NCI-H446 treated with DMSO at 0.1 percent for 48 hours (cell line): ENCODE measurements at places on chromosomes 16 and 17.

- DNase-seq = no peak
Observed at GRCh38 chr16:69318911-69319289, 7.8 kb downstream of the VPS4A start.

GRCh38 chr16:56425439-56425832, at the start of gene AMFR:
AMFR (minus strand) TSS chr16:56425545; CDS start chr16:56425327, 218 bp downstream.
- DNase-seq = no peak

DNA sequence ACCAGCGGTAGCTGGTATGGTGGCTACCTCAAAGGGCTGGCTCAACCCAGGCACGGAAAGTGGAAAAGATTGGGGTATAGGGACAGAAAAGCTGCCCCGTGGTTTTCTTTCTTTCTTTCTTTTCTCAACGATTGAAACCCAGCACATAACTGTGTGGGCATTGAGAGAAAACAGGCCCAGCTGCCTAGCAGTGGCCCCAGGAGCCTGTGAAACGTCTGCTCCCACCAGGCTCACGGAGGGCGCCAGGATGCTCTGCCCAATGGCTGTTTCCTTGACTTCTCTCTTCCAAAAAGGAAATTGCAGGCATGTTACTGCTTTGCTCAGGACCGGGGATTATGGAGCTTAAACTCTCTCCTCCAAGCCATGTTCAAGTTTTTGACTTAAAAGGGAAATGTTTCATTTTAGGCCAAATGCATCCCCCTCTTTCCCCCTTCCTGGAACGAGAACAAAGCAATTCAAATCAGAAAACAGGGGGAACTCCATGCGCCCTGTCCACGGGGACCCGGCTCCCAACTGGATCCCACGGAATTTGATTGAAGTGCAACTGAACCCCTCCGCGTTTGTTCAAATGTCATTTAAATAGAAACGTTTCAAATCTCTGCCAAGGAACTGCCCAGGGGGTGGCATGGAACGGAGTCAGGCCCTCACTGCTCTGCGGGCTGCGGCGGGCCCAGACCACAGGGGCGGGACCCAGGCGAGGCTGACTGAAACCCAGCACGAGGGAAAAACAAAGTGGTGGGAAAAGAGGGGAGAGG, 133.5 kb downstream of the RGS9 start:
- DNase-seq = no peak

GRCh38 chr17:74427048-74427762, 4.7 kb upstream of the GPRC5C start:
- DNase-seq = no peak

GRCh38 chr16:3841729-3842508, 38.6 kb downstream of the CREBBP start:
- DNase-seq = no peak

DNA sequence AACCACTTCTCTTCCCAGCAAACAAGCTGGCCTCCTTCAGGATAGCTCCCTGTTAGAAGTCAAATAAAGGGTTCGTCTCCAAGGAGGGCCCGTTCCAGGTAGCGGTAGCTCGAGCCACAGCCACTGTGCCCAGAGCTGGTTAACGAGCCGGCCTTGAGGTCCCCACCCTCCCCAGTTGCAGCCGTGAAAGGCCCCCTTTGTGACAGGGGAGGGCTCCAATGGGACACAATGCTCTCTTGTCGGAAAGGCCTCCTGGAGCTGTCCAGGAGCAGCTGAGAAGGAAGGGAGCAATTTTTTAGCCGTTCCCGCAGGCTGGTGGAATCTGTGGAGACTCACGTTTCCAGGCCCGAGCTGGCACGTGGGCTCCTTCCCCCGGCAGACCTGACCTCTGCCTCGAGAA, 29.9 kb upstream of the FOXF1 start:
- DNase-seq = no peak

DNA sequence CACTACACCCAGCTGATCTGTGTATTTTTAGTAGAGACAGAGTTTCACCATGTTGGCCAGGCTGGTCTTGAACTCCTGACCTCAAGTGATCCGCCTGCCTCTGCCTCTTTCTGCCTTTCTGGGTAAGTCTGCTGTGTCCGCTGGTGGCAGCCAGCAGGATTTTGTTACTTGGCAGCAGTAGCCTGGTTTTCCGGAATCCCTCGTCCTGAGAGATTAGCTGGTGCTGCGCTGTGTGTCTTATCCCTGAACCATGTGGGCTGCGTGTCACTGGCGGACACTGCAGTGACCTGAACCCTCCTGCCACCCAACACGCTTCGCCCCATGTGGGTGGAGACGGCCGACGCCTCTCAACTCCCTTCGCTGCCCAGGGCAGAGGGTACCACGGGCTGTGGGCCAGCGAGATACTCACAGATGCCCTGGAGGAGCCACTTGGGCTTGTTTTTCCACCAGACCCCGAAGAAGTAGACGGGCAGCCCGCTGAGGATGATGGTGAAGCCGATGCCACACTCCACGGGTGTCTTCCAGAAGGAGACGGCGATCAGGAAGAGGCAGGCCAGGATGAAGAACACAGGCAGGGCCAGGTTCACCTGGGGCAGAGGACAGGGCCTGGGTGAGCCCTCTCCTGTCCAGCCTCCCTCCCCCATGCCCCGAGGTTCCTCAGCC, 35.2 kb downstream of the SLC7A5 start:
- no peak for DNase-seq

DNA sequence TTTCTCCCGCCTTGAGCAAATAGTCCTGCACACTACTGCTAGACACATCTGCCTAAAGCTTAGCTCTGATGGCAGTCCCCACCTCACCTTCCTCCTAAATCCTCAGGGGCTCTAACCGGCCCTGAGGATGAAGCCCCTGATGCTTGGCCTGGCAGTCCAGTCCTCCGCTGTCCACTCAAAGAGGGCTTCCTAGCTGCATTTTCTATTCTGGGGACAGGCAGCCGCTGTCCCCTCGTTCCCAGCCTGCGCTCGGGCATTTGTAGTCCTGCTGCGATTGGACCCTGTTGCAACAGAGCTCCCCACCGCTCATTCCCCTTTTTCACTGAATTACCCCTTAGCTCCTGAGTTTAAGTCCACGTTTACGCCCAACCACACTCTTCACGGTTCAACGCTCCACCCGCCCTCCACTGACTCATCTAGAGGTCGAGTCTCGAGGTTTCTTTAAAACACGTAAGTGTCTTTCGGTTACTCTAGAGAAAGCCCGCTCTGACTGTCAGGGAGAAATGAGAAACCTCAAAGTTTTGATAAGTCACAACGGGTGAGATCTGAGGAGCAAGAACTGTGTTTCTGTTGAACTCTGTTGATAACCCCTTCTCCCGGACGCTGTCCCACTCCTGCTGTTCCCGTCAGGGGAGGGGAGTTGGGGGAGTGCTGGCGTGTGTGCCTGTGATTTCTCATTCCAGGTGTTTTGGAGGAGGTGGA, 4.5 kb downstream of the CCR7 start:
- DNase-seq = no peak

DNA sequence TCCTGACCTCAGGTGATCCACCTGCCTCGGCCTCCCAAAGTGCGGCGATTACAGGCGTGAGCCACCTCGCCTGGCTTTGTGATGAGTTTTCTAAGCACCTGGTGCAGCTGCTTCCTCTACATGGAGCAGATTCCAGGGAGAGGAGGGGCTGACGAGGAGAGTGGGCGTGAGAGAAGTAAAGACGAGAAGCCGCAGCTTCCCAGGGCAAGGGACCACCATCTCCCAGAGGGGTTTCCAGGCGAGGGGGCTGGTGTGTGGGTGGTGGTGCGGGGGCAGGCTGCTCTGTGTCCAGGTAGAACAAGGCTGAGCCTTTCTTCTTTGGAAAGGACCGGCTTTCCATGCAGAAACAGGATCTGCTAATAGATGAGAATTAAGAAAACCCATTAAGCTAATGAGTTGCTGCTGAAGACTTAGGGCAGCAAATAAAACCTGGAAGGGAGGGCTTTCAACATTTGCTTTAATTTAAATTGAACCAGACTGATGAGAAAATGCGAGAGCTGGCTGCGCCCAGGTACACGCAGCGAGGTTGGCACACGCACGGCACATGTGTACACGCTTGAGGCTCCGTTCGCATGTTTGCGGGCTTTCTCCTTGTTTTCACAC, 236.7 kb downstream of the RBFOX3 start:
- no peak for DNase-seq

GRCh38 chr17:3914312-3914670, 2.0 kb downstream of the P2RX1 start:
- no peak for DNase-seq

GRCh38 chr17:82684228-82684841, 14.2 kb downstream of the RAB40B start:
- no peak for DNase-seq

DNA sequence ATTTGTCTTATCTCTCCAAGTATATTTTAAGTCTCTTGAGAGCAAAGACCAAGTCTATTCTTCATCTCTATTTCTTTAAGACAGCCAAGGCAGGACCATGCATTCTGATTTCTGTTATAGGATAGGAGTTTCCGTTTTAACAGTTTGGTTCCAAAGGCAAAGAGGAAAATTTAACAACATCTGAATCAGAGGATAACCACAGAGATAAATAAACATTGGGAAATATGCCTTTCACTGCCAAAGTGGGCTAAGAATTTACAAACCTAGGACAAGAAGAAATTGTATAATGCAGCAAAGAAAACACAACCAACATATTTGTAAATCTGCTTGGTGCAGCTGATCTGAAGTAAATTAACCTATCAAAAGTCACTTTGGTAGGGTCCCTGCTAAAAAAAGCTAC, 37.7 kb downstream of the USP32 start:
- DNase-seq = no peak

DNA sequence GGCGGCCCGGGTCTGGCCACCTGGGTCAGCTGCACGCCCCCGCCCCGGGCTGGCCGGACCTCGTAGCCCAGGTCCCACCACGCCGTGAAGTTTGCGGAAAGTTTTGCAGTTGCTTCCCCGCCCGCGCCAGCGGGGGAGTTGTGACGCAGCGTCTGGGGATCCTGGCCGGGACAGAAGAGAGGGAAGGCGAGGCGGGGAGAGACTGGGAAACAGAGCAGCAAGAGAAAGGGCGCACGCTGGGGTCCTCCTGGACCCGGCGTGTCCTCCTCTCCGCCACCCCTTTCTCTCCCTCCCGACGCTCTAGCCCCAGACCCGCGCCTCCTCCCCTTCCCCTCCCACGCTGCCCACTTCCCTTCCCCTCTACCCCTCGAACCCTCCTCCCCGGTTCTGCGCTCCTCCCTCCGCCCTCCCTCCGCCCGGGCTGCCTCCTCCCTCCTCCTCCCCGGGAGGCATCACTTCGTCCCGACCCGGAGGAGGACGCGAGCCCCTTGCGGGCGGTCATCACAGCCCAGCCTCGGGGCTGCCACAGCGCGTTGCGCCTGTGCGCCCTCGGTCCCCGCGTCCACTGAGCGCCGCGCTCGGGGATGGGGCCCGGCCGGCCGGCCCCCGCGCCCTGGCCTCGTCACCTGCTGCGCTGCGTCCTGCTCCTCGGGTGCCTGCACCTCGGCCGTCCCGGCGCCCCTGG, at the start of gene MRC2:
Gene MRC2, plus strand, starts transcription at position 452 of the 685 bp plus-strand sequence. Its CDS starts 133 bp downstream, at position 585.
- no peak for DNase-seq

DNA sequence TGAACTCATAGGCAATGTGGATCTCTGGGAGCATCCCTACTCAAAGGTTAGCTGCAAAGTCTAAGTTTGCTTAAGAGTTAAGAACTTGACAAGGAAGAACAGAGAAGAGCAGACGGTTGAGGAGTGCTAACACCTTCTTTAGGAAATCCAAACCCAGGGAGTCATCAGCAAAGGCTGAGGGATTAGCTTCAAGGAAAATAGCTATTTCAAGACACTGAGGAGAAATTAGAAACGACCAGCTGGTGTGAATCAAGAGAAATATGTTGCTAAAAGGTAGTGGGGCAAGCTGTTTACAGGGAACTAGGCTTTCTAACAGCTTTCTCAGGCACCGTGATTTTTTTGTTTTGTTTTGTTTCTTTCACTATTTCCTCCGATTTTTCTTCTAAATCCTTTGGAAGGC, 90.7 kb downstream of the CDH8 start:
- DNase-seq = no peak

DNA sequence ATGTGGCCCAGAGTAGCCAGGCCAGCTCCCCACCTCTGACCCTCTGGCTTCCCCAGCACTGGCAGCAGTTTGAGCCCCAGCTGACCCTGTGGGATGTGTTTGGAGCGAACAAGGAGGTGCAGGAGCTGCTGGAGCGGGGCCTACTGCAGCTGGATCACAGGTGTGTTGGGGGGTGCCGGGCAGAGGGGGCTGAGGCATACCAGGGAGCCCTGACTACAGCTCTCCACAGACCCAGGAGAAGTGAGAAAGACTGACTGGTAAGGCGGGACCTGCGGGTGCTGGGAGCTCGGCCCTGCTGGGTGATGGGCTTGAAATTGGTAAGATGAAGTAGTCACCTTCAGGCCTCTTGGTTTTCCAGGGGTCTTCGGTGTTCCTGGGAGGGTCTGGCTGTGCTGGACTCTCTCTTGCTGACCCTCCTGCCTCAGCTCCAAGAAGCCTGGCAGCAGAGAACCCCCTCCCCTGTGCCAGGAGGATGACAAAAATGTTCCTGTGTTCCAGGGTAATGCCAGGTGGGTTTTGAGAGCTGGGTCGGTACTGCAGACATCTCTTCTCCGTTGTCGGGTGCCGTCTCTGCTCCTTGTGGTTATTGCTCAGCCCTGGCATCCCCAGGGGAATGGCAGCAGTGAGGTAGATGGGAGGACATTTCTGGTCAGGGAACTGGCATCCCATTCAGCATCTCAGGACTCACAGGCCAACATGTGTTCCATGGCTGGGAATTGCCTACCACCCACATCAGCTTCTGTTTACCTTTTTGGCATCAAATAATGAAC, 5.9 kb downstream of the RSAD1 start:
- DNase-seq = no peak

GRCh38 chr17:66379544-66379943, 77.1 kb downstream of the PRKCA start:
- DNase-seq = no peak

DNA sequence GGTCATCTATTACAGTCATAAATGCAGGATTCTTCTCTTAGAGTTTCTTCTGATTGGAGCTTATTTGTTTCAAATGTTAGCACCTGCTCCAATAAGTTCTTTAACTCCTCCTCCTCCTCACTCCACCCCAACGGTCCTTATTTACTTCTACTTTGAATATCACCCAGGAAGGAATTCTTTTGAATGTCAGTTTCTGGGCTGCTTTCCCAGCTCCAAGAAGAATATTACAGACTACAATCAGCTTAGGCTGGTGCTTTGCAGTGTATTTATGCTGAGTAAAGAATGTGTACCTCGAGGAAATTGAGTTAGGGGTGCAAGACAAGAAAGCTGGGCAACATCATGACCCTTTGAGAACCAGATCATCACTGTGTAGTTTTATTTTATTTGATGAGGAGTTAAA, 30.8 kb downstream of the MAP3K3 start:
- no peak for DNase-seq

DNA sequence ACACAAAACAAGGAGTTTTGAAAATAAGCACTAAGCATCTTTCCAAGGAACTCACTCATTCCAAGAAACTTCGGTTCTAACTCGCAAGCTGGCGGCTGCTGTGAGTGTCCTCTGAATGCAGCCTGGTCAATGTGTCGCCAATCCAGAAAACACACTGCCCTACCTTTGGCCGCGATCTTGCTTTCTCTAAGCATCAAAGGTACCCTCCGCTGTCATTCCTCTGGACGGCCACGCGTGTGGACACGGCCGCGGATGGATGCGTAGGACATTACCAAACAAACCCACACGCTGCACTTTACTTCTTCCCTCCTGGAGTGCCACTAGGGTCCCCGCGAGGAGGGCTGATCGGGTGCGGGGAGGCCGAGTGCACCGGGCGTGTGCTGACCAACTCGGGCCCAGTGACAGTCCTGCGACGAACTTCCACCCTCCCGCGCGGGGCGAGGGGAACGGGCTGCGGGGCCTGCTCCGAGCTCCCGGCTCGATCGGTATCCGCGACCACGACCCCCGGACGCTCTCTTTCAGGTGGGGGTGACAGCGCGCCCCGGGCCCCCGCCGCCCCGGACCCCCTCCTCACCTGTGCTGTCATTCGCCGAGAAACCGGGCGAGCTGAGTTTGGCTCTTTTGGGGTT, 1.1 kb downstream of the CREBBP start:
- DNase-seq = no peak
